ENCODE measurements at places on chromosomes 11 and 22. TPM values are rescaled to one million over a fixed set of nuclear protein-coding genes. Genes with fewer than 3 reads are reported as not detected.

The HOATZ gene
- not detected for polyA plus RNA-seq

DNA sequence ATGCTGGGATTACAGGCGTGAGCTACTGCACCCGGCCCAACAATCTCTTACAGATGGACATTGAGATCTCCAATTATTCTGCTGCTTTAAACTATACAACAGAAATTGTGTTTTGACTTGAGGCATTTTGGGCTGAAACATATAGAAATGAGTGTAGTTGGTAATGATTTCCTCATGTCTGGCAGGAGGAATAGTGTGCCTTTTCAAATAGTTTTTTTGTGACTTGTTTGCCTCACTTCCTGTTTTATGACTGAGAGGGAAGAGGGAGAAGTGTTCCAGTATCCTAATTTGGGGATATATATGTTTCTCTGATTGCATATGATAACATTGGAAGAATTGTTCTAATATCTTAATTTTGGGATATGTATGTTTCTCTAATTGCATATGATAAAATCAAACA is 40.2 kb downstream of the EP300 start:
- no peaks in the 10 kb centered on the region for H3K27me3 ChIP-seq
- peaks cover 35% of the 10 kb centered on the region for H3K36me3 ChIP-seq
- no peaks in the 10 kb centered on the region for H3K4me1 ChIP-seq

DNA sequence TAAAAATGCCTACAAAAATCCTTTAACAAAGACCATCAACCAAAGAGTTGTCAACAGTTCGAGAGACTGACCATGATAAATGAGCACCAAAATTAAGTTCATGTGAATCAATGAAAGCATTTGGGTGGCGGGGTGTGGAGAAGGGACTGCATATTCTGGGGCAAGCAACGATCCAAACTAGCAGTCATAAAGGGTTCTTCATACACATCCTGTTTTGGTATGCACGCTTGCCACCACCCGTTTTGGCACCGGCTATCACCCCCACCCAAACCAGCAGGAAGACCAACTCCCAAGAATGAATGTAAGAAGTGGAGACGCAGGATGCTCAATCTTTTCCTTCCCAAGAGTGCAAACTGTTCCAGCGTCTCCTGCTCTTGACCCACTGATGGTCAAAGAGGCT is 80.8 kb downstream of the SGSM3 start:
- no peak for DNase-seq
- H3K4me3 ChIP-seq, result no peak overlapping the region
- peaks cover 3% of the 10 kb centered on the region for H3K4me1 ChIP-seq

- no peaks in the 10 kb centered on the region for H3K4me1 ChIP-seq
- peaks cover 4% of the 10 kb centered on the region for H3K36me3 ChIP-seq
- H3K27ac ChIP-seq, result no peak overlapping the region
- no peaks in the 10 kb centered on the region for H3K27me3 ChIP-seq
- DNase-seq, result no peak
Measured at GRCh38 chr11:44244639-44245310, 65.2 kb downstream of the ALX4 start.

DNA sequence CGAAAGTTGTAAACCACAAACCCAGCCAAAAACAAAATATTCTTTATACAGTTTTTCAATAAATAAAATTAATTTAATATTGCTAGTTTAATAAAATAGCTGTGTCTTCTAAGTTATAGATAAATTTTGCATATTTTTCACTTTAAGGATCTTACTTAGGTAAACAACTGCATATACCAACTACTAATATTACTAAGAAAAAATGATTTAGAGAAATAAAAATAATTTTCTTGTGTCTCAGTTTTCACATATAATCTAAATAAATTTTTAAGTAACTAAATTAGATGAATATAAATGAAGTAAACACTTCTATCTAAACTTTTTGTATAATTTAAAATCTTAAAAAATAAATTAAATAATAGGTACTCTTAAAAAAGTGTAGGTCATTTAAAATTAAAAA is 67.1 kb upstream of the TOP3B start:
- no peak overlapping the region for H3K27ac ChIP-seq
- H3K27me3 ChIP-seq, result no peaks in the 10 kb centered on the region
- no peak for DNase-seq

- DNase-seq, result peak; percentile 41
- peaks cover 11% of the 10 kb centered on the region for H3K36me3 ChIP-seq
- peaks cover 31% of the 10 kb centered on the region for H3K4me1 ChIP-seq
- H3K27me3 ChIP-seq, result no peaks in the 10 kb centered on the region
- H3K4me3 ChIP-seq, result peak within 1 kb of the TSS; percentile 88
- peak within 1 kb of the TSS; percentile 97 for H3K27ac ChIP-seq
Measured at GRCh38 chr11:57426929-57427726, at the start of gene SLC43A3. TSS of gene SLC43A3 (minus strand) at chr11:57427121. CDS start at chr11:57426172, 949 bp downstream.

DNA sequence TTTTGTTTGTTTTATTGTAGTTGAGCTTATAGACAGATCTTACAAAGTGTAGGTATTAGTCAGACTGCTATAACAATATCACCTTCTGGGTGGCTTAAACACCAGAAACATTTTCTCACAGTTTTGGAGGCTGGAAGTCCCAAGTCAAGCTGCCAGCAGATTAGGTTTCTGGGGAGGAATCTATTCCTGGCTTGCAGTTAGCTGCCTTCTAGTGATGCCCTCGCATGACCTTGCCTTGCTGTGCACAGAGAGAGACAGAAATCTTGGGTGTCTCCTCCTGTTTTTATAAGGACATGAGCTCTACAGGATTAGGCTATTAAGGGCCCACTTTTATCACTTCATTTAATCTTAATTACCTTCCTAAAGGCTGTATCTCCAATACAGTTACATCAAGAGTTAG is 1635.2 kb downstream of the FAM181B start:
- no peaks in the 10 kb centered on the region for H3K4me1 ChIP-seq
- no peak overlapping the region for H3K4me3 ChIP-seq
- no peak overlapping the region for H3K27ac ChIP-seq
- no peak for DNase-seq
- H3K36me3 ChIP-seq, result no peaks in the 10 kb centered on the region

Measured in GM12878 (cell line).